ENCODE measurements at places on chromosomes 4 and X.

- no peak for DNase-seq
Observed at GRCh38 chrX:55663584-55663983, 40.4 kb downstream of the FOXR2 start.

DNA sequence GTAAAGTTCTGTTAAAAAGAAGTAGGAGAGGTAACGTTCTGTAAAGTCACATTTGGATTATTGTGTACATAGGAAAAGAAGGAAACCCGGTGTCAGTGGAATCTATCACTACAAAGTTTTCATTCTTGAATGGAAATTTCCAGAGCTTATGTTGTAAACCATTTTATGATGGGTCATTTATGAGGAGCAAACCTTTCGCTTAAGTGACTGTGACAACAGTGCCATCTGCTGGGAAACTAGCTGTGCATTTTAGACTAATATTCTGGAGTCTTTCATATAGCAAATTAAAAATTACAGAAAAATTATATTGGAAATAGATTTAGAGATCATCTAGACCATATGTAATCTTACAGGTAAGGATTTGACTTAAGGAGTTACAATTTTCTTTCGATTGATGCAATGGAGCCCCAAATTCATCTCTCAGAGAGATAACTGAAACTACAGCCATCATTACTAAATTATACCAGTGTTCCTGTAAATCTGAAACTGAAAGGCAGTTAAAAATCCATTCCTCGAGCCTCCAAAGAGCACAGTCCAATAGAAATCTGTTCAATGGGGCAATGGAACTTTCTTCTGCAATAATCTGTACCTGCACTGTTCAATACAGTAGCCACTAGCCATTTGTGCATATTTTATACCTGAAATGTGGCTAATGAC lies 26.9 kb downstream of the ASB9 start:
- peak; percentile 31 for DNase-seq

- no peak for DNase-seq
Observed at GRCh38 chr4:79442422-79442821, 34.4 kb upstream of the GK2 start.

DNA sequence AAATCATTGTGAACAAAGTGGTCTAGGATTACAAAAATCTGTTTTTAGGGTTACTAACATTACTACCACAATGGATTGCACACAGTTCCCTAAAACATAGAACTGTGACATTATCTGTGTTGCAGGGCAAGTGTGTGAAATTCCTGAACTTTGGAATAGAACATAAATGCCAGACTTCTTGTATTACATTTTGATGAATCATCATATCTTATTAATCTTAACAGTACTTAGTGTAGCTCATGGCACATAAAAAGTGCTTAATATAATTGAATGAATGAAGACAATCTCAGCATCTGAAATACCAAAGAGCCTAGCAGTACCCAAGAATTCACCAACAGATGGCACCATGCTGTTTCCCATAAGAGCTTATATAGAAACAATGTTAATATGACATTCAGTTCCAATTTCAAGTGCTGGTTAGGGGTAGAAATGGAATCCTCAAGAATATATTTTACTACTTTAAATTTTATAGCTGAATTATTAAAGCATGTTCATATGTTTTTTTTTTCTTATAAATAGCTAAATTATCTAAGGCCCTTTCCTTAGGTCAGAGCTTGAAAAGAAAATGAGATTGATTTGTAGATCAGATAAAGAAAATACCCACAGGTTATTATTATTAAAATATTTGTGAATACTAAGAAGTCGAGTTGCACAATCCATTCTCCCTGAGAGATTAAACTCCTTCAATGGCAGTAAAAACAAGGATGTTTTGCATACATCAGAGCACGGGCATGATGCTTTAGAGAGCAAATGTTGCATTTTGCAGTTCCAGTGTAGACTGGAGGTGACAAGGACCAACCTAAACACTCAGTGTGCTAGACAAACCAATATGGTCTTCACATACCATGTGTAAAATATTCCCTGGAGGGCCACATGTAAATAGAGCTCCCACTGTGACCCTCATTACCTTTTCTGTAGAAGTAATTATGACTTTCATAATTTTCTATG lies 25.7 kb upstream of the SHISA3 start:
- no peak for DNase-seq

GRCh38 chr4:130738233-130738632 lies 1642.3 kb downstream of the C4orf33 start:
- DNase-seq, result no peak

DNA sequence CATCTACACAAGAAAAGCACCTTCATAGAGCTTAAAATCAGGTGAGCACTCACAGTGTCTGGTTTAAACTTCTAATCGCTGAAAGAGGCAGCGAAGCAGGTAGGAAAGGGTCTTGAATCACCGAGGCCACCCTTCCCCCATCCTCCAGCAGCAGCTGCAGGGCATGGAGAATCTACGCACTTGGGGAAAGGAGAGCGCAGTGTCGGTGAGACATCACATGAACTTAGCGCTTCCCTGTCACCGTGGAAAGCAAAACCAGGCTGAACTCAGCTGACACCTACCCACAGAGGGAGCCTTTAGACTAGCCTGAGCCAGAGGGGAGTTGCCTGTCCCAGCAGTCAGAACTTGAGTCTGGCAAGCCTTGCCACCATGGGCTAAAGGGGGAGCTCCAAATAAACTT lies 197.2 kb upstream of the ZFP42 start:
- no peak for DNase-seq

DNA sequence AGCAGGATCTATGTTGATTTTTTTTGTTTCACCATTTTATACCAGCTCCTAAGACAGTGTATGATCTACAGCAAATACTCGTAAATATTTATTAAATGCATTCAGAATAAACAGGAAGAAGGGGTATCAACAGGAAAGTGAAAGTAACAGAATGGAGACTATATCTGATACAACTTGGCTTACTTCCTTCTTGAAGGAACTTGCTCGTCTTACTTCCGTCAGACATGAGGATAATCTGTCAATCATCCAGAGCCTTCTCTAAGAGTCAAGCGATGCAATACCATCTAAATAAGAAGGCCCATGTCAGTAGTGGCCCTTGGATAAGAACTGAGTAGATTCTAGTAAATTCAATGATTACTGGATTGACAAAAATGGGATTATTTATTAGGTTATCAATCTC lies 84.2 kb downstream of the CAMK2D start:
- no peak for DNase-seq

GRCh38 chr4:154741922-154742850 lies 1.6 kb upstream of the LRAT start:
- peak; percentile 4 for DNase-seq

GRCh38 chr4:56317749-56318148 lies 69.5 kb downstream of the AASDH start:
- no peak for DNase-seq

GRCh38 chr4:99714179-99714578 lies 56.6 kb upstream of the C4orf54 start:
- no peak for DNase-seq

DNA sequence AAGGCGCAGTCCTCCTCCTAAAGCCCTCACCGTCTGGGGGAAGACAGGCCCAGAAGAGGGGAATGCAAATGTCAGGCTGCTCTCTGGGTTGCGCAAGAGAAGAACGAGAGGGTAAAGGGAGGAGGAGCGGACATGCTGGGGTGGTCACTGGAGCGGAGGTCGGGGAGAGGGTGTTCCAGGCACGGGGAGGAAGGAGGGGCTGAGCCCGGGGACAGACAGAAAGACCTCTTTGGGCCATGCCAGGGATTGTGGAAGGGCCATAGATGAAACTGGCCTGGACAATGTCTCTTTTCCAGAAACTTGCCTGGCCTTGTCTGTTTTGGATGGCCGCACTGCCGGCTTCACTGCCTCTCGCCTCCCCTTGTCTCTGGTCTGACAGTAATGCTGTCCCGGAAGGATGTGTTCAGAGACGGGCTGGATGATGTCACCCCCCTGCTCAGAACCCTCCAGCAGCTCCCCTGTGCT lies 121.0 kb downstream of the SORCS2 start:
- DNase-seq, result no peak

GRCh38 chr4:20839957-20840356 lies 139.7 kb downstream of the PACRGL start:
- DNase-seq, result no peak

- no peak for DNase-seq
Observed at GRCh38 chrX:53695946-53696549, 9.5 kb upstream of the HUWE1 start.

GRCh38 chrX:120200851-120201250 lies 42.4 kb downstream of the RHOXF2 start:
- DNase-seq, result no peak

DNA sequence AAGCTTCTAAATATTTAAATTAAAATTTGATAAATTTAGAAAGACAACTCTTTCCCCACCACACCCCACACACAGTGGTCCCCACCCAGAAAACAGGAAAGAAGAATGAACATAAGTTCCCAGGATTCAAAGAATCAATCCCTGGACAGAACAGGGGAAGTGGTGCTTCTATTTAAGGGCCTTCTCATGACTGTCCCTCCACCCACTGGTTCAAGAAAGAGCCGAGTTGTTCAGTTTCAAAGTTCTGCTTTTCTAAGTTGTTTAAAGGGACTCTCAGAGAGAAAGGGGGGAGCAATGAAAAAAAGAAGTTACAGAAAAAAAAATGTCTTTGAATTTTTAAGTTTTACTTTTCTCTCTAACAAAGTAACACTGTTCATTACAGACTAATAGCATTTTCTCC lies 195.8 kb downstream of the PDGFC start:
- no peak for DNase-seq

All from stimulated activated naive CD8-positive, alpha-beta T cell treated with anti-CD3 and anti-CD28 coated beads, Interleukin-15, Interleukin-2, amounts not matched to agents 100 U/mL and 50 U/mL, for 24 hours (primary cell).